ENCODE measurements at places on chromosomes 2 and 18. TPM values are rescaled to one million over a fixed set of nuclear protein-coding genes. Genes with fewer than 3 reads are reported as not detected.

GRCh38 chr2:229230256-229230655 is 40.8 kb downstream of the PID1 start:
- DNase-seq: no peak

DNA sequence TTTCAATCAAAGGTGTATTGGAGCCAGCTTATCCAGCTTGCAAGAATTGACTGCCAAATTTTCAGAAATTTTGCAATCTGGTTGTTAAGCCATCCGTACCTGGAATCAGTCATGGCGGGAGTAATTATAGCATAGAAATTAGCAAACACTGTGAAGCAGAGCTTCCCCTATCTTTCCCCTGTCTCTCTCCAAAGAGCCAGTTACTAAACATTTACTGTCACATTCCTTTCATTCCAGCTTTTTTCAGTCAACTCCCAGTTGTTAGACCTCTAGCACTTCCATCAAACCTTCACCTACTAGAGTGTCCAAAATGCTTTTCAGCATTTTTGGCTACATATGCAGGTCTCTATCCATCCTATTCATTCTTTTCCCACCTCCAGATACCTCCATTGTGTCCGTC is 137.4 kb downstream of the MC4R start:
- no peak for DNase-seq

GRCh38 chr2:17791817-17792130 is 24.5 kb upstream of the MSGN1 start:
- no peak for DNase-seq

- DNase-seq: no peak
Measured at GRCh38 chr2:150526827-150527226, 39.4 kb upstream of the RND3 start.

PAX8 gene
- 13.2 TPM for total RNA-seq

Data from left colon (tissue), 2 donors.